ENCODE measurements at places on chromosomes 7 and 10.

GRCh38 chr7:44157116-44158080 is 16.3 kb upstream of the MYL7 start:
- no peak for DNase-seq

- DNase-seq = no peak
Observed at GRCh38 chr10:484925-485661, 204.4 kb downstream of the DIP2C start.

DNA sequence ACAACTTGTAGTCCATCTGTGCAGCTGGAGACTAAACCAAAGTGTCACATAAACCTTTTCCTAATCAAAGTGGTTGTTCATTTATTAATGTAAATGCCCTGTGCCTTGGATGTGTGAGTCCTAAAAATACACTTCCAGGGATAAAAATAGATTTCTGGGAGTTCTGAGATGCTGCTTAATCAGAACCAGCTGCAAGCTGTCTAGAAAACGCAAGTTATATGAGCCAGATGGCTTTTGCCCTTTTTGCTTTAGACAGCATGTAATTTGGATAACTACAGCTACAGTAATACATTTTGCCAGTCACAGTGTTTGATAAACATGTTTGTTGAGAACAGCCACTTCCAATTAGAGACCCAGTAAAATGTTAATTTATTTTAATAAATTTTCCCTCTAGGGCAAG is 185.1 kb upstream of the PRPS1L1 start:
- no peak for DNase-seq

GRCh38 chr10:132666705-132667341 is 119.1 kb downstream of the NKX6-2 start:
- no peak for DNase-seq

DNA sequence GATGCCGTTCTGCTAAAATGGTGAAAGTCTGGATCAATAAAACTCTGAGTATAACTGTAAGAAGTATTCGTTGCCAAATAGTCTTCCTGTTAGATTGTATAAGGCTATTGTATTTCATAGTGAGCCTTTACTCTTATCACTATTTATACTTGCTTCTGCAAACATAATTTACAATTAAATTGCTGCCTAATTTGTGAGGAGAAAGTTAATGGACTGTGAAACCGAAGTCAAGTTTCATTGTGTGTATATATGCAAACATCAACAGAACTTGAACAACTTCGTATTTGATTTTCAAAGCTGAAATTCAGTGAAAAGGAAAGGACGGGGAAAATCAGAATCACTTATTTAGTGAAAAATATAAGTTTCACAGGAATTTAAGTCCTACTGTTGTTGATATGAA is 135.9 kb upstream of the CCDC6 start:
- DNase-seq = no peak

- DNase-seq = no peak
Observed at GRCh38 chr7:108310351-108310750, 145.9 kb downstream of the NRCAM start.

DNA sequence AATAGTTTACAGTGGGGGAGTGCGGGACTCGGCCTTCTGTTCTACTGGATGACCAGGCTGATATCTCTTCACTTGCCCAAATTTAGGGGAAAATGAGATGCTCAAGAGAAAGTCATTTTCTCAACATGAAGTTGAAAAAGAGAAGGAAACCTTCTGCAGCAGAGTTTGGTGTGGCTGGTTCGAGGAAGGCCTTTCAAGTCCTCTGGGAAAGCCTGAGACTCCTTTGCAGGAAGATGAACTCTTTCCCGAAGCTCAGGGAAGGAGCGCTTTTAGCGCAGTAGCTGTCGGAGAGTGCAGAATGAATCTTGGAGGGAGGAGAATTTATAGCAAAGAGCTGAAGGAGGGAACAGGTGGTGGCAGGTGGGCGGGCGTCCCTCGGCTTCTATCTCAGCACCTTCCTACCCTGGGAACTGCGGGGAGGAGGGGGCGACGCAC is at the start of gene ATOH7:
TSS of gene ATOH7 (minus strand) at position 297 of the 435 bp plus-strand sequence. CDS start 436 bp downstream, outside the sequence.
- no peak for DNase-seq

DNA sequence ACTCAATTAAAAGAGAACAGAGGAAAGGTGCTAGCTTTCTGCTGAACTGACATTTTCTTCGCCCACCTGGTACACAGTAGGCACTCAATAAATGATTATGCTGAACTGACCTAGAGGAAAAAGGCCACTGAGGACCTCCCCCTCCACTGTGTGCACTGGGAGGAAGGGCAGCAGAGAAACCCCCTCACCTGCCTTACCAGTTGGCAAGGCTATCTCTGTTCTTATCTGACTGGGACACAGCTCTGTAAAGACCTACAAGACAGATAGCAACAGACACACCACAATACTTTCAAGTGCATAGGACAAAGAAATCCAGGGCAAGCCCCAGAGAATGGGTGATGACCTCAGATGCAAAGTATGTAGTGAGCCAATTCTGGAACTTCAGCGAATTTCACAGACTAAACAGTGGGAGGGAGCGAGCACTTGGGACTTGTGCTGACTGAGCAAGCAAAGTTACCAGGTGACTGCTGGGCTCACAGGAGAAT is 30.4 kb downstream of the PDLIM1 start:
- DNase-seq = no peak

DNA sequence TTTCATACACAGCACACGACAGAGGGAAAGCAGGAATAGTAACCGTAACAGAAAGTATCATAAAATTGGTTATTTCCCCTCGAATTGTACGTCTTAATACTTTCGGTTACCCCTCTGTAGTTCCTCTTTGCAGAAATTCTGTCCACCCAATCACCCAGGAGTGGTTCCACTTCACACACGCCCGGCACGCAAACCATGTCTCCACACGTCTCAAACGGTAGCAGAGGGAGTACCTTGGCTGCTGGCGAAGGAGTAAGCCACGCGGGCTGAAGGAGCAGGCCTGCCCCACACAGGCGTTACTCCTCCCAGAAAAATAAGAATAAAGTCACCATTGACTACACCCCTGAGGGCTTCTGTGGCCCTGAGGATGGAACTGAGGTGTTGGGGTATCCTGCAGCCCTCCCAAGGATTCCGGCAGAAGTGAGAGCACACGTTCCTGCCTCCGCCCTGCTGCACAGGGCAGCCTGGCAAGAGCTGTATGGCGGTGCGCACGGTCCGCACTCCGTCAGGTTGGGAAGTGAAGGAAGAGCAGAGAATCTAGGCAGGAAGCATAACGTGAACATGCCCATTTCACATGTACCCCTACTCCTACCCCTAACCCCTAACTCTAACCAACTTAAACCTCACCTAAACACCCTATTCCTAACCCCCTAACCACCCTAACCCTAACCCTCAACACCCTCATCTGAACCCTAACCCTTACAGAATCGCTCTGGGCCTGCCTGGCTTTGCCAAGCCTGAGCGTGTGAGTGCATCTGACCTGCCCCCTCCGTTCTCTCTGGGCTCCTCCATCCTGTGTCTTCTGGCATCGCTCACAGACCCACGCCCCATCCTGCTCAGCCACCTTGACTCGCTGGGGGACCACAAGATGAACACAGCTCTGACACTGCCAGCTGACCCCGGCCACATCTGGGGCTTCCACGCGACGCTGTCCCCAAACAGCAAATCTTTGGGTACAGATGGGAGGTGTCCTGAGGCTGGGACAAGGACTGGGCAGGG is 18.2 kb downstream of the GPR146 start:
- no peak for DNase-seq

- DNase-seq = no peak
Observed at GRCh38 chr10:125014836-125015355, 73.0 kb downstream of the ZRANB1 start.

GRCh38 chr10:68208424-68209042 is 23.4 kb downstream of the ATOH7 start:
- DNase-seq = no peak

All from activated CD8-positive, alpha-beta memory T cell treated with anti-CD3 and anti-CD28 coated beads for 48 hours (primary cell).